ENCODE measurements at places on chromosomes 6 and 20.

GRCh38 chr20:46670585-46671584 lies 18.4 kb downstream of the TP53RK start:
- no peak for DNase-seq

GRCh38 chr6:44128020-44128917 lies 915 bp downstream of the TMEM63B start:
- peak; percentile 48 for DNase-seq

GRCh38 chr6:113304116-113304515 lies 553.0 kb upstream of the MARCKS start:
- no peak for DNase-seq

GRCh38 chr20:63908008-63908682 lies 13.2 kb downstream of the DNAJC5 start:
- no peak for DNase-seq

- DNase-seq, result no peak
Observed at GRCh38 chr6:67391955-67392354, 1243.1 kb upstream of the ADGRB3 start.

- DNase-seq, result no peak
Observed at GRCh38 chr6:46023216-46023915, 7.7 kb upstream of the CLIC5 start.

DNA sequence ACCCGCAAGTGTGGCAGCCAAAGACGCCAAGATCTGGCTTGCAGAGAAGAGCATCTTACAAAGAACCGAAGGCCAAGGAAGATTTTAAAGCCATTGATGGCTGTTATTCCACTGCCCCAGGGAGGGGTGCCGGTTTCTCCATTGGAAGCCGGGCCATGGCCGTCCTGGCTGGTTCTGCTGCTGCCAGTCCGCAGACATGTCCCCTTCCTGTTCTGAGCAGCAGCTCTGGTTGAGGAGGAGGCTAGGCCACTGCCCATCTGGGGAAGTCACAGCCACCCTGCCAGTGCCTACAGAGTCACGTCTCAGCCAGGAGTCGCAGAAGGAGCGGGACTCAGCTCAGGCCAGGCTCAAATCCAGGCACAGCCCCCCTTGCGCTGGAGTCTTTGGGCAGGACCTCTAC lies 42.6 kb upstream of the MRGBP start:
- no peak for DNase-seq

GRCh38 chr6:158653577-158654354 lies 3.9 kb downstream of the SYTL3 start:
- DNase-seq, result no peak

DNA sequence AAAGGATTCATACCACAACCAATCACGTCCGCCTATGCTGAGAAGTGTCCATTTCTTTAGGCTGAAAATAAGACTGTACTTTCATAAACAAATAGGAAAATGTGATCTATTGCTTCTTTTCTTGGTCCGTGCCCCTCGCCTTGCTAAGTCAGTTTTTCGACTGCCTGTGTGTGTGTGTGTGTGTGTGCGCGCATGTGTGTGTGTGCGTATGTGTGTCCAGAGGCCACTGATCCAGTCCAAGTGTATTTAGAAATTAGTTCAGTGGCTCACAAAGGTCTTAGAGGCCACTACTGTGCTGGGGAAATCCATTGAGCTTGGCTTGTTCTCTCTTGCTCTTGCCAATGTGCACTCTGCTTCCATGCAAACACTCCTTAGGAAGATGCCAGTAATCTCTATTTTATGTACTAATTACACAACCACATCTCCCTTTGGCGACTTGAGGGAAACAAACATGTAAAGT lies 50.5 kb downstream of the SLC22A23 start:
- DNase-seq, result no peak

GRCh38 chr6:170017603-170018320 lies 266.3 kb downstream of the ERMARD start:
- peak; percentile 1 for DNase-seq

DNA sequence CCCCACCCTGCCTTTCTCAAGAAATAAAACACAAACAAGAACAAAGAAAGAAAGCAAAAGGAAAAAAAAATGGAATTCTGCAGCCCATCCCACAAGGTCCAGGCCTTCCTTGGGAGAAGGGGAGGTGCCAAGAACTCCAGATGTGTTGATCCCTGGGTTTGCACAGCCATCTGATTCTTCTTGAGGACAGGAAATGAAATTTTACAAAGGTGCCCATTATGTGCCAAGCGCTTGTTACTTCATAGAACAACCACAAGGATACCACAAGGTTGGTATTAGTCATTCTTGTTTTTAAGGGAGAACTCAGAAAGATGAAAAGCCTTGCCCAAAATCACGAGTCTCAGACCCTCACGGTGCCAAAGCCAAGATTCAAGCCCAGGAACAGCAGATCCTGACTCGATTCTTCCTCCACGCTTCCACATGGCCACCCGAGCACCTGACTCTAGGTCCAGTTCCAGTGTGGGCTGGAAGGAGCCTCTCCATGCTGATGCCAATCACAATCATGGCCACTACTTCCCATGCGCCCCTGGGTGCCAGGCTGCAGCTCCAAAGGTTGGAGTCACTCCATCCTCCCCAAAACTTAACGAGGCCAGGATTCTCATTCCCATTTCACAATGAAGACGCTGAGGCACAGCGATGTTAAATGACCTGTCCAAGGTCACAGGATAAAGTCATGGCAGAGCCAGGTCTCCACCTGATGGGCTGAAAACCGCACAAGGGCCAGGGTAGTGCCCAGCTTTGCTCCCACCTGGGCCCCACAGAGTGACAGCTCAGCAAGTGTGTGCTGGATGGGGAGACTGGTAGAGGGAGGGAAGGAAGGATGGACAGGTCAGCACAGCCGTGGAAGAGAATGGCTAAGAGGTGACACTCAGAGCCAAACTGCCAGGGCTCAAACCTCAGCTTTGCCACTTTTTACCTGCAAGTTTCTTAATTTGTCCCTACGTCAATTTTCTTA lies 66.7 kb upstream of the TOP1 start:
- peak; percentile 19 for DNase-seq

DNA sequence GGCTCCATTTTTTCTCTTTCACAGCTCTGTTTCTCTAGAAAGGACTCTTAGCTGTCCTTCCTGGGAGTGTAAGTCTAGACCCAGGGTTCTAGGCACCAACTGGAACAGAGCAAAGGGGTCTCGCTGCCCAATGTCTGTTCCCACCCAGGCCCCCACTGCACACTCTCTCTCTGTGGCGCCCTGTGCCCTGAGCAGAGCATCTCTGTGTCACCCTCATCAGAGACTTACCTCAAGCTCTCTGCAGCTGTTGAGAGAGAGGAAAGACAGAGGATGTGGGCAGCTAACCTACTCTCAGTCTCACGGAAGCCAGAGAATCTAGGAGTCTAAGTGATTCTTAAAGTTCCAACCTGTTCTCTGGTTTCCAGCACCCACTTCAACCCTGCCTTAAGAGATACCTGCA lies 9.5 kb downstream of the NCR2 start:
- DNase-seq, result no peak

GRCh38 chr20:11766961-11767360 lies 150.7 kb upstream of the BTBD3 start:
- DNase-seq, result peak; percentile 65

DNA sequence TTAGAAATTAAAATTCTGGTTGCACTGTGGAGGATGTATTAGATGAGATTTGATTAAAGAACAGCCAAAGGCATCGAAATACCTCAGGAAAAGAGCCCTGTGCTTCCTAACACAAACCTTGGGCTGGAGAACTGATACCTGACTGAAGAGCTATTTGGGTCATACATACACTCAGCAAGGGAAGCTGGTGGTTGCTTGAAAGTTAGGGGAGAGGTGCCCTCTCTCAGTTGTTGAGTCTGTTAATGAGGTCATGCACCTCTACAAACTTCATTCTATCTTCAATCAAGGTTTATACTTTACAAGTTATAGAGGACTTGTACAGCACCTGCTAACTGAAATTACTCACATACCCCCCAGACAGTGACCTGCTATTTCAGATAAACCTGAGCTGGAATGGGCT lies 25.5 kb downstream of the FAM184A start:
- DNase-seq, result no peak

DNA sequence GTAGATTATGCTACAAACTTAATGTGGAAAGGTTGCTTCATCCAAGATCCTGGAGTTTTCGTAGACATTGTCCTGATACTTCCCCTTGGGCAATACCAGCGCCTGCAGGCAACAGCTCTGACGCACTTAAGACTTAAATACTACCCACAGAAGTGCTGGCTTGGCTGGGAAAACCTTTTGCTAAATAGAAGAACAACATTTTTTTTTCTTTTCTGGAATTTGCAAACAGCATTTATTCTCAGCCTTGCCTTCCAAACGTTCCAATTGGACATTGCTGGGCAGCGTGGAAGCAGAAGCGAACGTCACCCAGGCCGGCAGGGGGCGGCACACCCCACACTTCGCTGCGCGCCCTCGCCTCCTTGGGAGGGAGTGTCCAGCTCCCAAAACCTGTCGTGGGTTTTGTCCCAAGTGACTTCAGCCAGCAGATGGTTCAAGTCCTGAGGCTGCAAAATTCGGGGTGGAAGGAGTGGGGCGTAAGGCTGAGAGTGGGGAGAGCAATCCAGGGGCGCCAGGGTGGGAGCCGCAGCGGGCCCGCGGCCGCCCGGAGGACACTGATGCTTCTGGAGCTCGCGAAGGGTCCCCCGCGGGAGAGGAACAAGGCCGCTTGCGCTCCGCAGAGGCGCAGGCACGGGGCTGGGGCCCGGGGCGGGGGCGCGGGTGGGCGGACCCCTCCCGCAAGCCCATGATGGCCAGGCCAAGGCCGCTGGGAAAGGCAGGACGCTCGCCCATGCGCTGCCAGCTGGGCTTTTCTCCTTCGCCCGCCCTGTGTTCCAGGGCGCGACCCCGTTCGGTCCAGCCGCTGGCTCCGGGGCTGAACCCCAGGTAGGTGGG lies 60.8 kb upstream of the MAP3K4 start:
- DNase-seq, result peak; percentile 76

DNA sequence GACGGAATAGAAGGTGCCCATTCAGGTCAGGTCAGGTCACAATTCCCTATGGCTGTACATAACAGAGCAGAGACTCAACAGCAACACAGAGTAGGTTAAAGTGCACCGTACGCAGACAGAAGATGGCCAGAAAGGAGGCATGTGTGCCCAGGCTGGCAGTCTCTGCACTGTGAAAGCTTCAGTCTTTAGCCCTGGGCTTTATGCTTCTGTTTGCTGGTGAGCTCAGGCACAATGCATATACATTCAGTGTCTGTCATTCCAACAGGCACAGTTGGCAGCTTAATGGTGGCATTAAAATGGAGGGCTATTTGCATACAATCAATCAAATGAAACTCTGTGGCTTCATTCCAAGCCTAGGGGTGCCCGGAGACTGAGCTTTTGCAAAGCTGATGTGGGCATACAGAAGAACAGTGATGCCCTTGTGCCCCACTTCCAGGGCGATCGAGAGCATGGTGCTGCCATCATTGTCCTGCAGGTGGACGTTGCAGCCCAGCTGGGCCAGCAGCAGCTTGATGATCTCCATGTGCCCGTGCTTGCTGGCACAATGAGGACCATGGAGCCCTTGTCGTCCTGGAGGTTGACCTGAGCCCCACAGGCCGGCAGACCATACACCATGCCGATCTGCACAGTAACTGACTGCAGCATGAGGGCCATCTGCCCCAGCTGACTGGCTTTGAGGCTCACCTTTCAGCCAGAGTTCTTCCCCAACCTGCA lies 22.4 kb downstream of the TRMT6 start:
- DNase-seq, result no peak

GRCh38 chr6:76684875-76685274 lies 612.4 kb upstream of the IMPG1 start:
- DNase-seq, result peak; percentile 78

- DNase-seq, result no peak
Observed at GRCh38 chr20:2293971-2294370, 1.8 kb upstream of the TGM3 start.

GRCh38 chr6:3013486-3013885 lies 13.8 kb downstream of the NQO2 start:
- no peak for DNase-seq

- DNase-seq, result no peak
Observed at GRCh38 chr20:9202420-9203080, 133.7 kb downstream of the PLCB4 start.

- DNase-seq, result no peak
Observed at GRCh38 chr6:81633391-81633790, 119.1 kb downstream of the TENT5A start.

GRCh38 chr6:117272891-117273290 lies 7.5 kb downstream of the VGLL2 start:
- DNase-seq, result no peak

DNA sequence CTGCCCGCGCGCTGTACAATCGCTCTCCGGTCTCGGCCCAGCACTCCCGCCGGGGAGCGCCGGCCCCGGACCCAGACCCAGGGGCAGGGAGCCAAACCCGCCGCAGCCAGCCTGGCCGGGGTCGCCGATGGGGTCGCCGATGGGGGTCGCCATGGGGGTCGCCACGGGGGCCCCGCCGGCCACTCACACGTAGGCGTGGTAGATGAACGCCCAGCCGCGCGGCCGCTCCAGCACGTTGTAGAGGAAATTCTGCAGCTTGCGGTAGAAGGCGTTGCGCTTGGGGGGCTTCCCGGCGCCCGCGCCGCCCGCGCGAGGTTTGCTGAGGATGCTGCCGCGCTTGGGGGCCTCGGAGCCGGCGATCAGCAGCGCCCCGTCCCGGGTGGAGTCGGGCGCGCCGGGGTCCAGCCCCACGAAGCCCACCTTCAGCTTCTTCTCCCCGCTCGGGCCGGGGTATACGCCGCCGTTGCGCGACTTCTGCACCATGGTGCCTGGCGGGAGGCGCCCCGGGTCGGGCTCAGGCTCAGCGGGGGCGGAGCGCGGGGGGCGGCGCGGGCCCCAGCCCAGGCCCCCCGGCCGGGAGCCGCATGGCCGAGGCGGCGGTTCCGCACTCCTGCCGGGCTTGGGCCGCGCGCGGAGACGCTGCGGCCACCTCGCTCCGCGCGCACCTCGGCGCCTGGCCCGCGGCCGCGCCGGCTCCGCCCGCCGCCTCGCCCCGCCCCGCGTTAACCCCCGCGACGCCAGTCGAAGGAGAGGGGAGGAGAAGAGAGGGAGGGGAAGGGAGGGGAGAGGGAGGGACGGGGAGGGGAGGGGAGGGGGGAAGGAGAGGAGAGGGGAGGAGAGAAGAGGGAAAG lies at the start of gene KCNQ2:
Gene KCNQ2 (minus strand): TSS at position 675 of the 851 bp plus-strand sequence. CDS start 192 bp downstream, at position 483.
- DNase-seq, result peak; percentile 67

GRCh38 chr6:10269814-10270472 lies 144.9 kb downstream of the TFAP2A start:
- DNase-seq, result no peak
